AG10803 (cell line): ENCODE measurements at places on chromosomes 6 and 20.

DNA sequence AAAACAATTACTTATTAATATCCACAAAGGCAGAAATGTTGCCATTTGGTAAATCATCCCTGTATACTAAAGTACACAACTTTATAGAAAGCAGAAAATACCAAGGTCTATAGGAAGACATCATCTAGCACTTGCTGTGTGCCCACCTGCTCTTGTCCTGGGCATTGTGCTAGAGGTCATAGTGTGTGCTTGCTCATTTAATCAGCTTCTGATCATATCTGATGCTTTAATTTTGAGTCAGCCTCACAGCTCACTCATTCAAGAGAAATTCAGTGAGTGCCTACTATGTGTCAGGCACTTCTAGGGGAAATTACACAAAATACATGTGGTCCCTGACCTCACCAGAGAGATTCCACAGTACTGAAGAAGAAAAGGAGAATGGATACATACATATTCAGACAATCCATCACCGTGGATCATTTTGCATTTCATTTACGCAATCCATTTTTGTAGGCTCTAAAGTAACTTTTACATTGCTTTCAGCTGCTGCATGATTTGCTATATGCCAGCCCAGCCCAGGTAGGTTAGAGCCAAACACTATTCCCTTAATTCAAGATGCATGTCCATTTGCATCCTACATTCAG is 167.9 kb upstream of the MCHR2 start:
- DNase-seq, result no peak

DNA sequence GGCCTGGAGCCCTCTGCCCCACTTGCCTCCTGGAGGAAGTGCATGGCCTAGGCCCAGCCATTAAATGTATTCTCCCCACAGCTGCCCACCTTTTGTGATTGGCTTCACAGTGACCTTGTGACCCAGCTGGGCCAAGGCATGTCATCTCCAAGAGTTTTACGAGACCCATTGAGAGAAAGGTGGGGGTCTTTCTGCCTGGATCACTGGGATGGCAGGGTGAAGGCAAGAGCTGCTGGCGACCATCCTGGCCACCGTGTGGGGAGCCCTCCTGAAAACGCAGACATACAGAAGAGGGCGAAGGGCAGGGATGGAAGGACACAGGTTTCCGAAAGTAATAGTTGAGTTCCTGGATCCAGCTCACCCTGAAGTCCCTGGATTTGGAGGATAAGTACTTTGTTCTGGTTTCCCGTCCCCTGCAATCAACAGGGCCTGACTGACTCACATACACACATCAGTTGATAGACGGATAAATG is 12.3 kb upstream of the SPO11 start:
- no peak for DNase-seq

DNA sequence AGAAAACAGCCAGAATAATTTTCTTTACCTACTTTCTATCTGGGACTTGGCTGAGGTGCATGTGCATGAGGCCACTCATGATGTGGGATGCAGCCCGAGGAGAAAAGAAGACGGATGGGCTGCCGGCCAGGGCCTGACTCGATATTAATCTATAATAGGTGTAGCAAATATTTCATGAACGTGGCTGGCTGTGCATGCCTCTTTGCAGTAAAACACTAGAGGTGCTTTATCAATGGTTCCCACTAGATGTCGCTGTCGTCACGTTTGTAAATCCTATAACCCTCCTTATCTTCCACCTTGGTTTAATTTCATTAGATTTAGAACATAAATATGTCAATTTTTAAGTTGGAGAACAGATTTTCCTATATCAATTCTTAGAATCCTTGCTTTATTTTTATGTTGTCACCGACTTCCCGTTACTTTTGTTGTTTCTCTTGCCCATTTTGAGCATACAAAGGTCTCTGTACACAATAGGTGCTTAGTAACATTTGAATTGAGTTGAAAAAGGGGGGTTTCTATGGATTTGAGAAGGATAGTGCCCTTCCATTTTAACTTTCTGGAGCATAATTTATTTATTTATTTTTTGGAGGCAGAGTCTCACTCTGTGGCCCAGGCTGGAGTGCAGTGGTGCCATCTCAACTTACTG is 19.6 kb upstream of the FERMT1 start:
- DNase-seq, result peak; percentile 65

- peak; percentile 9 for DNase-seq
These were observed 398.8 kb downstream of the ESR1 start for GRCh38 chr6:152206072-152206818.

DNA sequence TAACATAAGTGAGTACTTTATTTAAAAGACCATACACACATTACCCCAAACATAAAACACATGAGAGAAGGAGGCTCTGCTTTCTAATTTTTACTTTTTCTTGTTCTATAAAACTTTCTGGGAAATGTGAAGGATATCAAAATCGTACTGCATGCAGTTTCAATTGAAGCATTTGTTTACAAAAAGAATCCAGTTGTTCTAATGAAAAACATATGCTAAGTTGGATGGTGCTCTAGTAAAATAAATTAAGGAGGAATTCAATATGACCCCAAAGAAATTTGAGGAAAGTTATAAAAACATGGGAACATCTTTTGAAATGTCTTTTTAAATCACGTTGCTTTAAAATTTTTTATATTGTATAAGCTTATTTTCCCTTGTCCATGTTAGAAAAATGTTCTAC is 37.6 kb downstream of the OR2B6 start:
- no peak for DNase-seq

- DNase-seq, result no peak
These were observed 3.3 kb downstream of the HNF4A start for GRCh38 chr20:44358776-44359175.

DNA sequence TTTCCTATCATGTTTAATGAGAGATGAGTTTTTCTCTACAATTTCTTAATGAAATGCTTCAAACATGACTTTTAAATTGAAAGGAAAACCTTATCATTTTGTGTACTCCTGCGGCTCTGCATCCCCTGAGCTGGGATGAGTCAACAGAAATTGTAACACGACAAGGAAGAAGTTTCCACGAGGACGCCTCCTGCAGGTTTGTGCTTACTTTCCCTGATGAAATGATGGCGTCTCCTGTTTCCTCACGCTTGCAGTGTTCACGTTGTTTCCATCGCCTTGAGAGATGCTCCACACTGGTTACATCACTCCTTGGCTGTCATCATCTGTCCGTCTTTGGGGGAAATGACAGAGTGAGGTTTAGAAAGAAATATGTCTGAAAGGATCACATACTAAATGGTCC is 233.7 kb upstream of the ZFP64 start:
- peak; percentile 73 for DNase-seq

DNA sequence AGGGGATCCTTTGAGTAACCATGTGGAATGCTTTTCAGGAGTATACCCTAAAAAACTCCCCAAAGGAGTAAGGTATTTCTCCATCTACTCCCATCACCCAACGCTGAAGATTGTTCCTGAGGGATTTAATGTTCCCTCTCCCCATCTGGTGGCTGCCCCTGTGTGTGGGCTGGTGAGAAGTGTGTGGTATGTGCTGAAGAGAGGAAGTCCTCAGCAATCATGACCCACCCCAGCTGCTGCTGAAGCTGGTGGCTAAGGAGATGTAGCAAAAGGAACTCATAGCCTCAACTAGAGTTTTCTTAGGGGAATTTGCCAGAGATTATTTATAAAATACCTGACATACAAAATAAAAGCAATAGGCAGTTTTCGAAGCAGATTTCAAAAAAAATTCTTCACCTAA is 114.3 kb upstream of the JAG1 start:
- DNase-seq, result no peak

DNA sequence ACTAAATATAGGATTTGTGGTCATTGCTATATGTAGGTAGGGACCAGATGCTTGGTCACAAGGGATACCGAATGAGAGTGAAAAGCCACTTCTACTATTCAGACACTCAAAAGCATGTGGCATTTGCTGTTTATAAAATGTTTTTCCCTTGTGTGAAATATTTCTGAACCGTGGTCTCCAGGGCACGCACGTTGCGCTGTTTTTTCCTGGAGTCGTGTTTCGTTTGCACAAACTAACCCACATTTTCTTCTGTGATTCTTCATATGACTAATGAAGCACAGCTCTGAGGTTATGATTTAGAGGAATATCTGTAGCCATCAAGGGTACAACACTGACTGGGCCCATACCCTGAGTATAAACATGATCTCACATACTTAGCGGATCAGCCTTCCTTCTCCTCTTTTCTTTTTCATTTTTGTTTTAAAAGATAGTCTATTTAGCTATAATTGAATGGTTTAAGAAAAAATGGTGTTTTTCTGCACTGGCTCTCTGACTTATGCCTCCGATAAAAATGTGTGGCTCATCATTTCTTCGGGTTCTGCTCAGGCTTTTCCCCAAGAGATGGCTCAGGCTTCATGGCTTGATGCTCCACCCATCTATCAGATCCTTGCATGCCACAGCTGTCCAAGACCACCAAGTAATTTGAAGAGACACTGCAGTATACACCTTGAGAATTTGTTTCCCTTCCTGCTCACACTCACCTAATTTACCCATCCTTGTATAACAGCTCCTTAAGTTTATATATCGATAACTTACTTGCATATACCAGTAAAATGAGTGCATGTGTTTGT is 59.9 kb upstream of the HBS1L start:
- DNase-seq, result no peak

- no peak for DNase-seq
These were observed 519.4 kb downstream of the HDGFL1 start for GRCh38 chr6:23088761-23089160.

DNA sequence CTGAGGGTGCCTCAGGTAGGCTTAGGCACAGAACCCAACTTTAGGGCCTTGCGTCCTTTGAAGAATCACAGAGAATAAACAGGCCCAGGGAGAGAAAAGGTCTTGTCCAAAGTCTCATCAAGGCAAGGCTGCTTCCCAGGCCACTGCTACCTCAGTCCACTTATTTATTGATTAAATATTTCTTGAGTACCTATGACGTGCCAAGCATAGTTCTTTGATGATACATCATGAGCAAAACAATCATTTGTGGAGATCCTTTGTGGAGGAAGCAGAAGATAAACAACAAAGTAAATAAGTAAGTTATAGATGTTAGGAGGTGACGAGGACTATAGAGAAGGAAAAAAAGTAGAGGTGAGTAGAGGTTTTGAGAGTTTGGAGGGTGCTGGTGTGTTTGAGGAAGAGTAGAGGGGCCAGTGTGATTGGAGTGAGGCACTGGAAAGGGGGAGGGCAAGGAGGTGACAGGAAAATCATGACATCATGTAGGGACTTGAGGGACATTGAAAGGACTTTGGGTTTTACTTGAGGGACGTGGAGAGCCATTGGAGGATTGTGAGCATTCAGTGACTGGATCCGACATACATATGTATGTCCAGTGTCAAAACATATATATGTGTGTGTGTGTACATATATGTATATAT is 14.1 kb upstream of the CHMP4B start:
- DNase-seq, result no peak

DNA sequence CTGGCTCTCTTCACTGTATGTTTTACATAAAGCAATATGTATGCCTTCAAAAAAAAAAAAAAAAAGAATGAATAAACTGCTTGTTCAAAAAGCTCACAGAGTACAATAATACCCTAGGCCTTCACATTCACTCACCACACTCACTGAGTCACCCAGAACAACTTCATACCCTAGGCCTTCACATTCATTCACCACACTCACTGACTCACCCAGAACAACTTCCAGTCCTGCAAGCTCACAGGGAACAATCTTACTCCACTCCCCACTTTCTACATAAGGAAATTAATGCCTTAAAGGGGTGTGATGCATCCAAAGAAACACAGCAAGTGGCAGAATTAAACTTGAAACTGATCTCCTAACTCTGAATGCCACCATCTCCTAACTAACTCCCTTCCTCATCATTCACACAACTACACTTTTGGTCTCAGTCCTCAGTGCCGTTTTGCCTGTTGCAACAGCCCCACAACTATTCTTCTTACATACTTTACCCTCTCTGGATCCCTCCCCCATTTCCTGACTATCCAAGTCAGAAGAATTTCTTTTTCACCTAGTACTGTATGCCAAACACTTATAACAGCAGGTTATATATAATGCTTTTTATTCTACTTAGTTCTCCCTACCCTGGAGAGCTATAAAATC is 34.2 kb downstream of the NHSL1 start:
- peak; percentile 95 for DNase-seq

DNA sequence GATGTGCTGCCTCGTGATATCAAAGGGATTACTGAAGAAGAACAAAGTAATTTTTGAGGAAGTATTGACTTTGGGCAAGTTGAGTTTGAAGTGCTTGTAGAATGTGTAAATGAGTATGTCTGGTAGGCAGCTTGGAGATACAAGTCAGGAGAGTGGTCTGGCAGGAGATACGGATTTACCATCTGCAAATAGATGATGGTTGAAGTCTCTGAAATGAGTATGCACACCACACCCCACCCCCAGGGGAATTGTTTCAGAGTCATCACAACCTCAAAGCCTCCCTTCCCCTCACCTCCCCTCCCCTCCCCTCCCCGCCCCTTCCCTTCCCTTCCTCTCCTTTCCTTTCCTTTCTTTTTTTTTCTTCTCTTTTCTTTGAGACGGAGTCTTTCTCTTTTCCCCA is 16.4 kb upstream of the MCUR1 start:
- DNase-seq, result no peak

DNA sequence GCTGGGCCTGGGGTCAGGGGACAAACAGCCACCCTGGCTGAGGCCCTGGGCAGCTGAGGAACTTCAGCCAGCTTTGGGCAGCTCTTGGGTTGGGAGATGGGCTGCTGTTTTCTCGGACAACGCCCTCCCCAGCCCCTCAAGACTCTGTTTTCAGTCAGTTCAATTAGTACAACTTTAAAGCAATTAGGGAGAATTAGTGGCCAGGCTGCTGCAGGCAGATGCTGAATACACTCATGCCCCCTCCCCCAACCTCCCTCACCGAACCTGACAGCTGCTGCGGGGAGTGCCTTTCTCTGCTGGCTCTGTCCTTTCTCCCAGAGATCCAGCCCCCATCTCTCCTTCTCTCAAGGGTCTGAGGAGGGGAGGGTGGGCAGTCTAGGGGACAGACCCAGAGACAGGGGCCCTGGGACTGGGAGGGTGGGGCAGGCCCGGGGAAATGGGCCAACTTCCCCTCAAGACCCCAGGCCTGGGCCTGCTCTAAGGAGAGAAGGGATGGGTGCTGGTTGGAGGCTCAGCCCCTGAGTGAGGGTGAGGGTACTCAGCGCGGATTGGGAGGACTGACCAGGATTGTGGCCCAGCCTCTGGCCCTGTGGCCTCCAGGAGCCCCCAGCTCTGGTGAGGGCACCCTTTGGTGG is 17.8 kb upstream of the MYT1 start:
- DNase-seq, result no peak
